ENCODE measurements at places on chromosomes 13 and 19.

DNA sequence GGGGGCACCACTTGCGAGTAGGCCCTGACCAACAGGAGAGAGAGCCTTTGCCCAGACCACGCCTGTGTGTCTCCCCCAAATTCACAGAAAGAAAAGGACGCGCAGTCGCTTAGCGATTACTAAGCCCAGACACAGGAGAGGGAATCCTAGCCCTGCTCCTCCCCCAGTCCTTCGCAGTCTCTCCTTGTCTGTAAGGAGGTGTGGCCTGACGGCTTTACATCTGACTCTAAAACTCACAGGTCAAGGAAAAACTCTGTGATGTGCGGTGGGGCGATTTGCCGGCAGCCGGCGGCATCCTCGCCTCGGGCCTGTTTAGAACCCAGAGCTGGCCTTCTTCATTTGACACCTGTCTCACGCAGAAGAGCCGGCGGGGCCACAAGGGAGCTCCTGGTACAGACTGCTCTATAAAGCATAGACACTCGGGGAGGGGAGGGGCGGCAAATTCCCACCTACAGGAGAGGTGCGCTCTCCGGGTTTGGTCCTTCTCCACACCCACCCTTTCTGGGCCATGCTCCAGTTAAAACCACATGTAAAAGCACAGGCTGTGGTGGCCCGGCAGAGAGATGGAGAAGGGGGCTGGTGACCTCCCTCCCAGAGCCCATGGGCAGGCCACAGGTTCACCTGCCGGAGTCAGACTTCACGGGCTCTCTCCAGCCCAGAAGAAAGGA, 17.8 kb downstream of the GPR12 start:
- DNase-seq = no peak

- peak; percentile 86 for DNase-seq
Observed at GRCh38 chr19:12965017-12965811, 4.2 kb upstream of the DAND5 start.

DNA sequence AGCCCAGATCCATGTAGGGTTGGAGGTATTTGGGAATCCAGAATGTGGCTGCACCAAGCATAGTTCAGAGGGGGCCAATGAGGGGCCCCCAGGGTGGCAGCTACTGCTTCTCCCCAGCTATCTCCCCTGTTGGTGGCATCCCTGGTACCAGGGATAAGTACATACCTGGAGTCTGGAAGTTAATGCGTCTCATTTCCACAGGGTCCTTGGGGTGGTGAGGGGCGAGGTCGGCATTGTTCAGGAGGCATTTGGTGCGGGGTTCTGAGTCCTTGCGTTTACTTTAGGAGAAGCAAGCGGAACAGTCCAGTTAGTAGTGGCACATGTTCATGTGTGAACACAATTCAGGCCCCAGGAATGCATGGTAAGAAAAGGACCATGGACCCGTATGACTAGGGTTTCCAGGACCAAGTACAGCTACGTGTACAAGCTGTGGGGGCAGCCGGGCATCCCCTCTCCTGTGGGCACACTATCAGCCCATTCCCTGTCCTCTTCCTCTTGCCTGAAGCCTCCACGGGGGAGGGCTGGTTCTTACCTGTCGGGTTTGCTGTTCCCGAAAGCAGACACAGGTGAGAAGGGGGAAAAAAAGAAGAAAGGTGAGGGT, 122.3 kb downstream of the PTPRS start:
- DNase-seq = no peak

- no peak for DNase-seq
Observed at GRCh38 chr19:44176590-44176989, 11.7 kb downstream of the ZNF226 start.

- DNase-seq = no peak
Observed at GRCh38 chr13:65417953-65418352, 1812.2 kb downstream of the PCDH9 start.

GRCh38 chr19:55406826-55407549, 600 bp downstream of the UBE2S start:
- no peak for DNase-seq

GRCh38 chr13:110055089-110055488, 251.9 kb downstream of the COL4A1 start:
- DNase-seq = no peak

GRCh38 chr19:42270346-42271044, 1.4 kb downstream of the CIC start:
- DNase-seq = peak; percentile 51

- DNase-seq = no peak
Observed at GRCh38 chr19:17314007-17314593, 4.7 kb downstream of the DDA1 start.

DNA sequence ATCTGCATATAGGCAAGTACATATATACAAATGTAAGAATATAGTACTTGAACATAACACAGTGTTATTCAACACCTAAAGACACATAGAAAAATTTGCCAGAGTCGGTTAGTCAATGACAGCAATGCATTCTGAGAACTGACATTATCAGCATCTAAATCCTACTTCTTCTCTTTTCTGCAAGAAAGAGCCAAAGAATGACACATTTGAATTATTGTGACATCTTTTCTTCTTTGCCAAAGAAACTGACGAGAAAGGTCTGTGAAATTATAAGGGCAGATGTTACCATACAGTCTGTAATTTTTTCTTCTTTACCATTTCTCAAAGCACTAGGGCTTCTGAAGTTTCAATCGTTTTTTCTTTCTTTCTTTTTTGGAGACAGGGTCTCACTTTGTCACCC, 350.9 kb upstream of the NBEA start:
- no peak for DNase-seq

DNA sequence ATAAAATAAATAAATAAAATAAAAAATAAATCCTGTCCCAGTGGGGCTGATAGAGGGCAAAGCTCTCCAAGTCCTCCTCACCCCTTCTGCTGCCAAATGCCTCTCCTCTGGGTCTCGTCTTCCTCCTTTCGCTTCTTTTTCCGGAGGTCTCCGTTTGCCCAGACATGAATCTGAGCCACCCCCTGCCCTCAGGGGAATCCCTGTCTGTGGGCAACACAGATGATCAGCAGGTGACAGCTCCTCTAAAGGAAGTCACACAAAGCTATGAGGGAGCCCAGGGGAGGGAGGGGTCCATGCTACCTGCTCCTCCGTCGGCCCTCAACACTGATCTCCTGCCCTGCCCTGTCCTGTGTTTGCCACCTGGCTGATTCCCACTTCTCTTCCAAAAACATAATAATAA, 479 bp downstream of the TMEM150B start:
- no peak for DNase-seq

GRCh38 chr19:28840891-28841290, 372.1 kb downstream of the UQCRFS1 start:
- no peak for DNase-seq

DNA sequence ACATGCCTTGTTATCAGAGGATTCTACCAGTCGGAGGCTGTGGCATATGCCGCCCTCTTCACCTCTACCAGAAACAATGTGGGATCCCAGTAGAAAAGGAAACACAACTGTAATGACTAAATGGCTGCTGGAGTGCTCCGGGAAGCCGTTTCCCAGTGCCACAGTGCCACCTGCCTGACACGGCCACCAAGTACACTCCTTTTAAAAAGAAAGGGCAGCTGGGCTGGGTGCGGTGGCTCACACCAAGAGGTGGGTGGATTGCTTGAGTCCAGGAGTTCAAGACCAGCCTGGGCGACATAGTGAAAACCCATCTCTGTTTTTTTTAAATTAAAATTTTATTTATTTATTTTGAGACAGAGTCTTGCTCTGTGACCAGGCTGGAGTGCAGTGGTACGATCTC, 67.3 kb downstream of the TRPM4 start:
- no peak for DNase-seq

- peak; percentile 18 for DNase-seq
Observed at GRCh38 chr19:17719730-17720400, 585 bp downstream of the MAP1S start.

DNA sequence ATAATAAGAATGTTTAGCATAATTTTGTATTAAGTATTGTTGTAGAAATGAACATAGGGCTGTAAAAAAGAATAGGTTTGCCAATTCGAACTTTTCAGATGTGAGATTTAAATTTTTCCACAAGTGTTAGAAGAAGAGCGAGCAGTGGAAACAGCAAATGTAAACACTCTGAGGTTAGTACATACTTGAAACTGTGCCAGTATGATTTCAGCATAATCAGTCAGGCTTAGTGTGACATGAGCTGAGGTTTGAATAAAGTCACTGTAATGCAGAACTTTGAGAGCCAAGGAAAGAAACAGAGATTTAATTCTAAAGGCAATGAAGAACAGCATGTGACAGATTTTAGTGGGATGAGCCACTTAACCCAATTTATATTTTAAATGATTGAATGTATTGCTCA, 2166.4 kb downstream of the PCDH9 start:
- DNase-seq = no peak

DNA sequence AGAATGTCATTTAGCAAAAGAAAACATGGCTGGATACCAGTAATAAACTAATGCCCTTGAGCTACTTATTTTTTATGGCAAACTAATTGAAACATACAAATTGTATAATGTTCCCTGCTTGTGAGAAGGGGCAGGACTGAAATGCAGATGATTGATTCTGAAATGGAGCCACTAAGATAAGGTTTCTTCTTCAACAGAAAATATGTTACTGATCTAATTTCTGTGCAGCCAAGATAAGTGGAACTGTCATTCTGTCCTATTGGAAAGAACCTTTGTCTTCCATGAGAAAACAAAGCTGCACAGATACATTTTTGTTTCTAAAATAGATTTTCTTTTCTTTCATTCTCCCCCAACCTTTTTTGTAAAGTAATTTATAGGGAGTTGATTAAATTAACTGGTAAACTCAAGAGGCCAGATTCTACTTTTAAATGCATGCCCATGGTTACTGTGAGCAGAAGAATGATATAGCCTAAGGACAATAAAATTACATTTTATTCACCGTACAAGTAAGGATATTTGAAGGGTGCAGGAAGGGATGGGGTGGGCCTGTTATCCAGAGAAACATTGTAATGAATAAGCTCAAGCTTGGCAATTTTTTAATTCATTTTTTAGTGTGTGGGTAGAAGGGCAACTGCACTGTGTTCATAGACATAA, 39.9 kb downstream of the STARD13 start:
- DNase-seq = no peak

GRCh38 chr19:47417107-47417745, 2.1 kb downstream of the MEIS3 start:
- DNase-seq = no peak
